ENCODE measurements at places on chromosomes 1 and 21. TPM values are rescaled to one million over a fixed set of nuclear protein-coding genes. Genes with fewer than 3 reads are reported as not detected.

Gene MIXL1
- 0.41 TPM for total RNA-seq

Gene SFN
- 0.30 TPM for total RNA-seq

Gene FAM151A
- not detected for total RNA-seq

DNA sequence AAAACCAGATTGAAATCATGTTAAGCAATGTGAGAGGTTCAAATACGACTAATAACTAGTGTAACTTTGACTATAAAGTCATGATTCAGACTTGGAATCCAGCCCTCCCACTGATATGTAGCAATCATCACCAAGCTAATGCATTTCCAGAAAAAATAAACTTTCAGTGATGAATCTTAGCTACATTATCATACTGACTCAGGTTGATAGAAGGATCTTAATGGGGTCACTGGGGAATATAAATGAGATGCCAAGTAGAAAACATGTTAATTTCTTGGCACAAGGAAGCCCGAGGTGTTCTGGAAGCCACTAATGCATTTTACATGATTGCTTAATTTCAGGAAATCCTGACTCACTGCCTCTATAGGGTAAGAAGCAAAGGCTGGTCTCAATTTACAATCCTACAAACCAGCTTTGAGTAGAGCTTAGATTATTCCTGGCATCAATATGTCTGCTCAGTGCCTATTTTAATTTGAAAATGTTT, 67.7 kb downstream of the SELENOF start:
- no peak for DNase-seq

DNA sequence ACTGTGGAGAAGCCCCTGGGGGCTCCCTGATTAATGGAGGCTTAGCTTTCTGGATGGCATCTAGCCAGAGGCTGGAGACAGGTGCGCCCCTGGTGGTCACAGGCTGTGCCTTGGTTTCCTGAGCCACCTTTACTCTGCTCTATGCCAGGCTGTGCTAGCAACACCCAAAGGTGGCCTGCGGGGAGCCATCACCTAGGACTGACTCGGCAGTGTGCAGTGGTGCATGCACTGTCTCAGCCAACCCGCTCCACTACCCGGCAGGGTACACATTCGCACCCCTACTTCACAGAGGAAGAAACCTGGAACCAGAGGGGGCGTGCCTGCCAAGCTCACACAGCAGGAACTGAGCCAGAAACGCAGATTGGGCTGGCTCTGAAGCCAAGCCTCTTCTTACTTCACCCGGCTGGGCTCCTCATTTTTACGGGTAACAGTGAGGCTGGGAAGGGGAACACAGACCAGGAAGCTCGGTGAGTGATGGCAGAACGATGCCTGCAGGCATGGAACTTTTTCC, 24.8 kb downstream of the PCSK9 start:
- DNase-seq: no peak

DNA sequence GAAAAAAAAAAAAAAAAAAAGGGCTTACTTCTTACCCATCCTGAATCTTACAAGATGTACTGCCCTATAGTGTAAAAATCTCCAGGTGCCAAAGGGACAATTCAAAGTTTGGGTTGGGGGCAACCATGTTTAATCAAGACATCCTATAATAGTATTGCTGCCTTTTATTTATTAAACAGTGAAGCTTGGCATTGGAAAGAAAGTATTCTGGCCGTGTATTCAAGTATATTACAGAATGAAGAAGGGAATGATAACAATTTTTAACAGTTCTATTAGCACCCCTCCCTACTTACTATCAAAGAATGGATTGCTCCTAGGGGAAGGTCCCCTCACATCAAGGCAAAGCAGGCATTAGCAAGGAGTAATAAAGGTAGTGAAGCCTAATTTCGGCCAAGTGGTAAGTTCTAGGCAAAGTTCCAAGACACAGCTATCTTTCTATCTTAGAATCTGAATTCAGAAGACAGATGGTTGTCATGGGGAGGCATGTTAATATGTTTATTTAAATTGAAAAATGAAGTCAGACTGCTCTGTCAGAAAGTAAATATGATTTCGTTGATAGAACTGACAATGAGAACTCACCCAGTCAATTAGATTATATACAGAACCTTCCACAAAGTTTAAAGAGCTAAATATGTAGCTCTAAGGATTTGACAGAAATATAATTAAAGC, 24.6 kb downstream of the ST7L start:
- DNase-seq: no peak

- no peak for DNase-seq
Observed at GRCh38 chr1:6170742-6171201, 9.3 kb downstream of the CHD5 start.

- no peak for DNase-seq
Observed at GRCh38 chr1:219041818-219042217, 131.9 kb upstream of the LYPLAL1 start.

GRCh38 chr1:51686450-51686849, 69.6 kb downstream of the OSBPL9 start:
- DNase-seq: no peak

Data from neural crest cell (in vitro differentiated cells).